T-helper 17 cell (primary cell): ENCODE measurements at places on chromosomes 2 and 18.

DNA sequence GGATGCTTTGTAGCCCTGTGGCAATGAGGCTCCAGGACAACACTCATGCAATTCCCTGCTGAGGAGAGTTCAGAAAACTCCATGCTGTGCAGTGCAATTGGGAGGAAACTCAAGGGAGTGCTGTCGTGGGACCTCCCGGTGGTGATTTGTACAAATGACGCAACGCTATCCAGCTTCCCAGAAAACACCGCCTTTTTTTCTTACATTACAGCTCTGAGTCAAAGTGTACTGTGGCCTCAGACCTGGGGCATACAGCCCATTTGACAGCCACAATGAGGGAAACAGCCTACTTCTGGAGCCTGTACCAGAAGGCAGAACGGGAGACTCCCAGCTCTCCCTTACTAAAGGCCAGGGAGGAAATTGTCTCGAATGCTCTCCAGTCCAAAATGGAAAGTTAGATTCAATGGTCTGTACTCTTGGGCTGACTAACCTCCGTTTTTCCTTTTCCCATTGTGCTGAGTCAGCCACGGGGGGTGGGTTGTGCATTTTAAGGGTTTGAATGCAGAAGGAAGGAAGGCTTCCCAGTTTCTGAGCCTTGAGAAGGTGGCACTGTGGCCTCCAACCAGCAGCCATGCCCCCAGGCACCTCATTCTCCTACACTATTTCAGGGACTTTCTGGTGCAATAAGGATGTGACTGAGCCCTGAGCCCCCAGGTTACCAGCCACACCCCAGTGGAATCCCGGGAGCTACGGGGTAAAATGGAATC lies 16.4 kb upstream of the CYP1B1 start:
- no peak for DNase-seq

GRCh38 chr18:46866523-46866922 lies 50.8 kb downstream of the PIAS2 start:
- DNase-seq, result no peak

GRCh38 chr2:225531559-225531958 lies 132.0 kb downstream of the NYAP2 start:
- DNase-seq, result no peak

DNA sequence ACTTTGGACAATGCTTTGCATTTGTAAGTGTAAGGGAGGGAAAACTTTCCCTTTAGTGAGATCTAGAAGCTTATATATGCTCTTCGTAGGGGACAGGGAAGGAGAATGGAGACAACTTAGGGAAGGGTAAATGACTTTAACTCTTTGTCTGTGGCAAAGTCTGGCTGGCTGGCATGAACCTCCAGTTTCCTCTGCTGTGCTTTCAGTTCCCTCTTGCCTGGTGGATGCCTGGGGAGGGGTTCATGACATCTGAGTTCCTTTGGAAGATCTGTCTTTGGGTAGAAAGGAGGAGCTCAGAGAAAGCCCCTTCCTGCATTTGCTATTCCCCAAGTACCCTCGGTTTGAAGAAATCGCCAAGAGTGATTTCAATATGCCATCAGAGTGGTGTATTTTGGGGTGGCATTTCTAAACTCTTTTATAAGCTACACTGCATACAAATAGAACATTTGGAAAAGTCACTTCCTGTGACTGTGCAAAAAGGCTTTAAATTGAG lies 143.6 kb downstream of the VAPA start:
- no peak for DNase-seq
